ENCODE measurements at places on chromosomes 3 and 15.

DNA sequence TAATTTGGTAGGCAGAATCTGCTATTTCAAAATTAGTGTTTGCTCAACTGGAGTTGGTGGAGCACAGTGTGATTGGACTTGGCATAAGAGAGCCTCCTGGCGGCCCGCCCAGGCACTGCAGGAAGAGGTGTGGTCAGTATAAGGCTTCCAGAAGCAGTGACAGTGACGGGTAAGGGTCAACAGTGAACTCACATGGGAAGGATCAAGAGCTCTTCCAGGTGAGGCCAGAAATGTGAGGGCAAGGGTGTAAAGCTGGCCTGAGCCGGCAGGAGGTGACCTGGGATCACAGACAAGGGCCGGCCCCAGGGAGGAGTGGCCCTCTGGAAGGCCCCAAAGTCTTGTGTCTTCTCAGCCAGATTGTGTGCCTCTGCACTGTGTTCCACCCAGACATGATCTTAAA is 93.2 kb upstream of the RNF7 start:
- DNase-seq: peak; percentile 43

- DNase-seq: no peak
These were observed 7.8 kb upstream of the AEN start for GRCh38 chr15:88613074-88613944.

DNA sequence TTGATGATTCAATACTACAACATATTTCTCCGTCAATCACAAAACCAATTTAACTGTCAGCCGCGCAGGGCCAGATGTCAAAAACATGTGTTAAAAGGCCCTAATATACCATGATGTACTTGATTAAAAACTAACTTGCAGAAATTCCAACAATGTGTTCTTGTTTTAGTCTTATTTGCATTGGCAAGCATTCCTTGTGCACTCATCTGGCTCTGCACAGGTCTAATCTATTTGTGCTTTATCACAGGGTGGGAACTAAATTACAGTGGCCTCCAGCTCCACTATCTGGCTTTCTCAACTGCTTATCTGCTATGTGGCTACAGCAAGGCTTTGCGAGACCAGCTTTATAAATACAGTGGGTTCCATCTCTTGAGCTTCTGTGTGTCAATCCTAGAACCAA is 455.5 kb downstream of the ERC2 start:
- DNase-seq: no peak

- no peak for DNase-seq
These were observed 155.3 kb upstream of the SLCO3A1 start for GRCh38 chr15:91698241-91698640.

GRCh38 chr3:27625864-27626263 is 96.3 kb downstream of the EOMES start:
- no peak for DNase-seq

Measured in activated T-cell treated with anti-CD3 and anti-CD28 coated beads for 4 hours (primary cell).